ENCODE measurements at places on chromosomes 2 and 18.

DNA sequence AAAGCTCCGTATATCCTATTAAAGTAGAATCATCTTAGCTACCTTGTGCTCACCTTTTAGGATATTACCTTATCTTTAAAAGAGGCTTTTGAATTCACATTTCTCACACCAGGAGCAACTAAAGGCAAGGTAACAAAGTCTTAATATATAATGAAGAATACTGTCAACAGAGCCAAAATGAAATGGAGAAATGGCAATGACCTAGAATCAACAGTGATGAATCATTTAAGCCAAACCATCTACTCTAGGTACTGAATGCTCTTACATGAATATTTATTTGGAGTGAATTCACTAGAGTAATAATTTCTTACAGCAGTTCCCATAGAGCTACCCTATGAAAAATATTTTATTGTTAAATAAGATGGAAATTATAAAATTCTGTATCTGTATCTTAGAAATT lies 421.0 kb downstream of the RND3 start:
- no peak for DNase-seq

DNA sequence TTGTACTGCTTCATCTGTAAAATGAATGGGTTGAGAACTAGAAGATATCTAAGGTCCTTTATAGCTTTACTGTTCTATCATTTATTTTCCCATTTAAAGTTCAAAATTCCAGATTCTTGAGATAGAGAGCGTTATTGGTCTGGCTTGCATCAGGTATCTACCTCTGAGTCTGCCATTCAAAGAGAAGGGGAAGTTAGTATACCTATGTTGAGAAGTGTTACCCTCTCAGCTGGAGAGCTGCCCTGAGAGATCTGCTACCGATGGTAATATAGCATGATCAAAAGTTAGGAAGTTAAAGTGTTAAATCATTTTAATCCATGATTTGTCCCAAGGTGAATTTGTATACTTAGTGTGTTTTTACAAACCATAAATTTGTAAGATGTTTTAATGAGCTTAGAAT lies 7.4 kb downstream of the EPC2 start:
- DNase-seq, result no peak

DNA sequence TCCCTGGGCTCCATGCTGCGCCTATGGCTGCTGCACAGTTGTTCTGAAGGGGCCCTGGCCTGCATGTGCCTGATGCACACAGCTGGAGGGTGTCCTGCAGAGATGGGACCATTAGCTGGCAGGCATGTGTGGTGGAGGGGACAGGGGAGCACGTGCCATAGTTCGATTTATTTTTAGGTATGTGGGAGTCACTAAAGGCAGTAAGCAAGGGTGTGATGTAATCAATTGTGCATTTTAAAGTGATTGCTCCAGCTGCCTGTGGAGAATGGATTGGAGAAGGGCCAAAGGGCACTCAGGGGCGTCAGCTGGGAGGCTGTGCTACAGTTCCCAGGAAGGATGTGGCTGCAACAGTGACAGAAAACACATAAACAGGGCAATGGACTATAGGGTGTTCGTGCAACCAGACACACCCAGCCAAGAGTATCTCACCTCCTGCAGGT lies 205.1 kb downstream of the ARL4C start:
- DNase-seq, result no peak

DNA sequence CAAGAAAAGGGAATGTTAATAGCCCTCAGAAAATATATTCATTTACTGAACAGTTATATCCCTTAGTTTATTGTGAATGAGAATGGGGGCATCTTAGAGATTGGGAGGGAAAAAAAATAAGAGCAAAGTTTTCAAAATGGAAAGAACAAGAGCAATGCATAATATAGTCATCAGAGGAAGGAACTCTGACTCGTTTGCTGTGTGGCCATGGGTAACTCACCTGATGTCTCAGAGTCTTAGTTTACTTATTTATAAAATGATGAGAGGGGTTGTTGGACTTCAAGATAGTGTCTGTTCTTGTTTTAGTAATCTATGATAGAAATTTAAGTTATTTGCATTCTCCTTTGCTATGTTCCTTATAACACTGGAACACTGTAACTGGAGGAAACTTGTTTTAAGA lies 70.7 kb downstream of the EML4 start:
- DNase-seq, result no peak

All from stimulated activated CD8-positive, alpha-beta memory T cell treated with anti-CD3 and anti-CD28 coated beads, Interleukin-15, amount 100 ng/mL, for 24 hours (primary cell).